Stimulated activated CD4-positive, alpha-beta T cell treated with anti-CD3 and anti-CD28 coated beads, Interleukin-1b, Interleukin-23, amount 100 ng/mL, for 48 hours (primary cell): ENCODE measurements at places on chromosomes 2 and 18.

GRCh38 chr18:28175930-28176697, 816 bp downstream of the CDH2 start:
- DNase-seq, result no peak

DNA sequence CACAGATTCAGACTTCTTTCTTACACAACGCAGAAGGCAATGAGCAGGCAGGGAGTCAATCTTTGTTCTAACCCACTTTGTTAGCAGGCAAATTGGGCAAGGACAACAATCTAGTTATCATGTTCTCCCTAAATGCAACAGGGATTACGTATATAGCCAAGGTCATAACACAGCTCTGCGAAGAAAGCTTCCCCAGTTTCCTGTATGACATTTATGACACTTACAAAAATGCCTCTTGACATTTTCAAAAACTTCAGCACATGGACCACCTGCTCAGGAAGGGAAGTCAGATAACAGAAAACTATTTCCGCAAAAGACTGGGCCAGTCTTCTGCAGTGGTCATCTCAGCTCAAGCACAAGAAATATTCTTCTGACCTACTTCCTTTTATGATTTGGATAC, 106.1 kb downstream of the IRS1 start:
- DNase-seq, result no peak

DNA sequence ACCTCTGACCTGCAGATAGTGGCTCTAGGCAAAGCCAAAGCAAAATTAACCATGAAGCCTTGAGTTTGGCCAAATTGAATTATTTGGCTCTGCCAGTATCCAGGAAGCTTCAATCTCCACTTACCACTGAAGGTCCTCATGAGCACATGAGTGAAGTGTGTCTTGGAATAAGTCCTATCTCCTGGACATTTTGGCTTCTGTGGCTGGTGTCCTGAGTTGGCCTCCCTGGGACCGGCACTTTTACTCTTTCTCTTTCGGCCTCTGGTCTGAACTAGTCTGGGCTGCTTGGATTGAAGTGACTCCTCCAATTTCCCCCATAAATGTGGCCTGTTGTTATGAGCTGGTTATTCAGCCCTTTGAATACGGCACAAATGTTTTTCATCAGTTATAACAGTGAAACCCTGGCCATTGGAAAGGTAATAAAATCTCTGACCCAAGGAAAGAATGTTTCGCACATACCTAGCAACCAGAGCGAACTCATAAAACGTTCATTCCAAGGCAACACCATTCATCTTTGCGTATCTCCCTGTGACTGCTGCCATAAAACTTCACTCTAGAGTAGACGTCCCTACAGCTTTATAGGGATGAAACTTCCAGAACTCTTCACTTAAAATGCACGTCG, 216.4 kb downstream of the LPIN1 start:
- no peak for DNase-seq

GRCh38 chr2:127508631-127509034, 17.7 kb downstream of the IWS1 start:
- no peak for DNase-seq

DNA sequence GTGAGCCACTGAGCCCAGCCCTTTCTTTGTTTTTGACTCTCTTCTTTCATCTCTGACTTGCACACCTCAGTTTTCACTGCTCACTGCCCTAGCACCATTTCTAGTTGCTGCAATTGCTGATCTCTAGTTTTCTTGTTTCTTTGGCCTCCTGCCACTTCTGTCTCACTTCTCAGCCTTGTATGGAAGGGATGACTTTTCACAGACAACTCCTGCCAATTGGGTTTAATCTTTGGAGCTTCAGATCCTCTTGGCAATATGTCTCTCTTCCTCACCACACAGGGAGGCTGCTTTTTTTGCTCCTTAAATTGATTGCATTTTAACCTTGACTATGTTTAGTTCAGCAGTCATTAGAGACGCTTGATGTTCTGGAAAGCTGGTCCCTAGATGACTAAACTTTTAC, 323.1 kb downstream of the CTNNA2 start:
- DNase-seq, result no peak

- DNase-seq, result peak; percentile 55
These were observed 883 bp downstream of the SMCHD1 start for GRCh38 chr18:2656237-2656980.

- no peak for DNase-seq
These were observed 140.2 kb upstream of the ETAA1 start for GRCh38 chr2:67256892-67257291.

DNA sequence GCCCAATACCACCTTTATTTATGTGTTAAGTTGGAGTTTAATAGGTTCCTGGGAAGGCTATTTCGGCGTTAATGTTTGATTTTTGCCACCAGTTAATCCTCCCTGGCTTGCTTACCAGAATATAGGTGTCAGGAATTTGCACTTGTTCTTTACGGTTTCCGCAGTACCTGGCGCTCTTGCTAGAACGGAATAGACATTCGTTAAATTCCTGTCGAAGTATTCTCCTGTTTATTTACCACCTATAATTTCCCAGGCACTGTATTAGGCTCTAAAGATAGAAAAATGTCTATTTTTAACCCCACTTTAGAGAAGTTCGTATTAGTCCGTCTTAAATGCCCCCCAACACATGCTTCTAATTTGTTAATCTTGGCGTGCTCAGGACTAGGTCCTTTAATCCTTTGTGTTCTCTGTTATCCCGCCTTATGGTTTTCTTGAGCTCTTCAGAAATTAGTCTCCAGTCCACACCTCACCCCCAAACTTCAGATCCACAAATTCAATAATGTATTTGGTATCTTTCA, 575 bp downstream of the CCDC150 start:
- no peak for DNase-seq

DNA sequence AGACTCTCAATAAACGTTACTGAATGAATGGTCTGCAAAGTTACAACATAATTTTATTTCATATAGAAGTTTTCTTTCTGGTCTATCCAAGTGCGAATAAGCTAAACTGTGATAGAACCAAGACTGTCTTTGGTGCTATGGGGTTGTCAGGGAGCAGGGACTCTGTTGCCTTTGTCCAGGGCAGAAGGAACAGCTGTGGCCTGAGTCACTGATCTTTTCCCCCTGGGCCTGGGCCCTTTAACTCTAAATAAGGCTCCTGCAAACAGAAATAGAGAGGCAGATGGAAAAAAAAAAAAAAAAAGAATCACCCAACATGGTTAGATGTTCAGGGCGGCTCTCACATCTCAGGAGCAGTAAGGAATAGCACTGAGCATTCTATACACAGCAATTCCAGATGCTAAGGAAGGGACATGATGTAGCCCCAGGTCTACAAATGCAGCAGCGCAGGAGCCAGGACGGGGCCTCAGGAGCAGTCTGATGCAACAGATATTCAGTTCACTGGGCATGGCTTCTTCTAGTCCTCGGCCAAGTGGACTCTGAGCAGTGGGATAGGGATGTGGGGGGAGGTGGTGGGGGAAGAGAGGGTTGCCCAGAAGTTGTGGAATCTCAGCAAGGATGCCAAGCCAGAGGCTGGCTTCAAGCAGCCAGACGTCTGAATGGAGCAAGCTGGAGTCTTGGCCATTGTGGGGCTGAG, 247.1 kb upstream of the SIX2 start:
- no peak for DNase-seq

- no peak for DNase-seq
These were observed 36.6 kb downstream of the FAM178B start for GRCh38 chr2:96949701-96950350.

DNA sequence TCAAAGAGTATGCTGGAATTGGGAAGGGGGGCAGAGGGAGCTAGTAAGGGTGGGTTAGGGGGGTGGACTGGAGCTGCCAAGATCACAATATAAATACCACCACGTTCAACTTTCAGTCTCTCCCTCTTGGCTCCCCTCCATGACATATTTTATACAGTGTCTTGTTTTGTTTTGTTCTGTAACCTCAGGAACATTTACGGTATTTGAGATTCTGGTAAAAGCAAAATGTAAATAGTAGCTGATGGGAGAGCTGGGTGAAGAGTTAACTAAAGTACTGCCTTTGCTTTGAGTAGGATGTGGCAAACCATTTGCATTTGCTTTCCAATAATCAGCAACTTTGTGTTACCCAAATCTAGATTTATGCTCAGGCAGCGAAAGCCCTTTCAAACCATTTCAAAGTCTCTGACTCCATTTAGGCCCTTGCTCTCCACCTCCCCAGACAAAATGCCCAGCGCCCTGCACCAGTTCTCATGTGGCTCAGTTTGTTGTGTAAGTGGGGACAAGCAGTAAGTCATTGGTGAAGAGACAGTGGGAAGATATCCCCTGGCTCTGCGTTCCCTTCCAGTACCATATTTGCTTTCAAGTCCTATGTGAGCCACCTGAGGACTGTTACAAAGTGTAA, 17.4 kb downstream of the IRS1 start:
- DNase-seq, result no peak

DNA sequence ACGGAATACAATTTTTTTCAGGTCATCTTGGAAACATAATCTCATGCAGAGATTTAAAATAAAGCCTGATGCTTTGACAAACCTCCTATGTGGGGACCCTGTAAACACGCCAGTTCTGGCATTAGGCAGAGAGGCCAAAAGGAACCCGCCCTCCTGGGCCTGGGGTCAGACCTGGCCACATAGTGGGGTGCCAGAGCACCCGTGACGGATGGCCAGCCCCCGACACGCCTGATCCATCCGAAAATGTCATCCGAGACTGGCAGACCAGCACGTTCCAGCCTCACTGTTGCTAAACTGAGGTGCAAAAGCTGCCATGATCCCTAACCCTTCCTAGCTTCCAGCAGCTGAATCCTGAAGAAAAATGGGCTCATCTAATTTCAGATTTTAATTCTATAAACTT, 222.6 kb upstream of the SALL3 start:
- DNase-seq, result no peak

DNA sequence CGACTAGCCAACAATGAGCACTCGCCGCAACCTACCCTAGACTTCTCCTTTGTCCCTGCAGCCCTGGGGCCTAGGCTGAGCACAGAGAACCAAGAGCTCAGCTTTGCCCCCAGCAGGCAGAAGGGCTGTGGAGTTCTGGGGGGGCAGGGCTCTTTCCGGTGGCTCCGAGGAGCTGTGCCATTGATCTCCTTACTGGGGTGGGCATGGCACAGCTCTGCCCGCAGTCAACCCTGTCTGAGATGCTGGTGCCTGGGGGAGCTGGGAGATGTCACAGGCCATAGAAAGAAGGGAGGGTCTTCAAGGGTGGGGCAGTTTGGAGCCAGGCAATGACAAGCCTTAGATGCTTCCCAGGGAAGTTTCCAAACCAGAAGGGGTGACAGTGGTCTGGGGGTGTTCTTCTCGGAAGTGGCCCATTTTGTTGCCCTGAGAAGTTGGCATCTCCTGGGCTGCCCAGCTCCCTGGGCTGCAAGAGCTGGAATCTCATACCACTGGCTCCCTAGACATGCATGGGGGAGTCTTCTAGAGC, 14.1 kb upstream of the GPR55 start:
- no peak for DNase-seq

- DNase-seq, result peak; percentile 33
These were observed 36.0 kb downstream of the SETBP1 start for GRCh38 chr18:44716697-44717163.

- DNase-seq, result peak; percentile 48
These were observed 16.0 kb downstream of the PDCD1 start for GRCh38 chr2:241842620-241843211.

DNA sequence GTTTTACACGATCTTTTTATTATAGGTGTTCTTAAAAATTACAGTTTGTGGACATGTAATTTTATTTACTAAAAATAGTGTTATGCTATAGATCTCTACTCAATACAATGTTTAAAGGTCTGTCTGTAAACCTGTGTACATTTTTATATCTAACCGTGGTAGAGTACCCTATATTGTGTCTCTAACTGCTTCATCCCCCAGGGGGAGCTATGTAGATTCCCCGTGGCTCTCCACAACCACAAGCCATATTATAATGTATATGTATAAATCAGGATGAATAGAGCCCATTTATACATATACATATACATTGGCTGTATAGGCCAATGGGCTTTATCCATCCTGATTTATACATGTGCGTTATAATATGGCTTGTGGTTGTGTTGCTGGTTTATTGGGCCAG, 59.4 kb downstream of the ADAM23 start:
- no peak for DNase-seq

DNA sequence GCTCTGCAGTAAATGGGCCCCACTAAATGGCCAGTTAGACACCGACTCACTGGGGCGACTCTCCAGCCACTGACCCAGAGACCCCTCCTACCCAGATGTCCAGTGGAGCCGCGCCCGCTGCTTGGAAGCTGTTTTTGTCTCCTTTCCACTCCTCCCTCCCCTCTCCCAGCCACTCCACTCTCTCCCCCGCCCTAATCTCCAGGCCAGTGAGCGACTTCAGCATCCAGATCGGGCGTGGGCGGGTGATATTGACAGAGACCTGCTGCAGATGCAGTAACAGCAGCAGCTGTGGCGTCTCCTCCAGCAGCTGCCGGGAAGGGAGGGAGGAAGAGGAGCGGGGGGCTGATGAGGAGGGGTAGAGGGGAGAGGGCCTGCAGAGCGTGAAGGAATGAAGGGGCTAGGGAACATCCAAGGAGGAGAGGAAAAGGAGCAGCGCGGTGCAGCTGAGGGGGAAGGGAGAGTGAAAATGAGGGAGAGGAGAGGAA, at the start of gene SCN7A:
SCN7A (minus strand) TSS at position 110 of the 485 bp plus-strand sequence. CDS start 16,553 bp downstream, outside the sequence.
- DNase-seq, result no peak

DNA sequence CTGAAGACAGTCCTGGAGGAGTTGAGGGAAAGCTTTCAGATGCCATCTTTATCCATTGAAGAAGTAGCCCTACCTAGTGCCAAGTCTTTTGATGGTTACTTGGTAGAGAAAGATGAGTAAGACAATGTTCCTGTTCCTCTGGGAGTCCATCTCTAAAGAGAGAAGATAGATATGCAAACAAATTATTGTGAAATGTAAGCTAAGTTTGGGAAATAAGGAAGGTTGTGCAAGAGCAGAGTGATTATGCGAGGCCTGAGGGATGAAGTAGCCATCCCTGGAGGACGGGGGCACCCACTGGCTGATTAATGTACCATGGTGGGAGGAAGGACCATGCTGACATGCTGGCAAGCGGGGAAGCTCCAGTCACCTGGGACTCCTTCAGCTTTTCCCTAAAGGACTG, 994 bp upstream of the DTNA start:
- DNase-seq, result no peak

GRCh38 chr2:200665626-200666453, 80.0 kb downstream of the AOX1 start:
- DNase-seq, result no peak

GRCh38 chr2:64838817-64839216, 150.4 kb upstream of the SLC1A4 start:
- no peak for DNase-seq

DNA sequence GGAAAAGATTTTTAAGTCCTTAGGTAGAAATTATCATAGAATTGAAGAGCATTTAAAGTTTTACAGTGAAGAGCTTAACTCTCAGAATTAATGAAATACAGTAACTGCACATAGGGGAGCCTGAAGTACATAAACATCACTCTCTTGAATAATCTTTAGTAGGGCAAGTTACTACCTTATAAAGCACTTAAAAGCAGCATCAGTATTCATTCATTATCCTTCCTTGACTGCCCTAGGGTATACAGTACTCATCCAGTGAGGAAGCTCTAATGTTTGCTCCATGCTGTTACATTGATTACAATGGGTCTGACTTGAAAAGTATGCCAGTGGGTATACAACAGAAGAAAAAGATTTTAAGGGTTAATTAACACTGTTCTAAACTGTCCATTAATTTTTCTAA, 66.5 kb downstream of the ATF2 start:
- no peak for DNase-seq
